ENCODE measurements at places on chromosomes 6 and 20.

- no peak for DNase-seq
Measured at GRCh38 chr6:4640139-4640538, 136.1 kb upstream of the CDYL start.

DNA sequence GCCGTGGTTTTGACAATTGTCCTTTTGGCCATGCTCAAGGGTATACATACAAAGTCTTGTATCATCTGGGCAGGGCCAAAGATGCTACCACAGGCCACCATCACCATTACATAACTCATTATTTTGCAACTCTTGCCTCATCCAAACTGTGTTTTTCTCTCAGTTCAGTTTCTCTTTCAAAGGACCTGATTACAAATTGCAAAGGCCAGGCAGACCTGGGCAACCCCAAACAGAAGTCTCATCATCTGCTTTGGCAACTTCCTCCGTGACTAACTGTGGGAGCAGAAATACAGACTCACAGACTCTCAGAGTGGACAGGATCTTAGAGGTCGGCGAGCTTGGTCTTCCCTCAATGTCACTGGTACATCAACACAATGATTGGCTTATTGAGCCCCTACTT is 117.8 kb upstream of the NEDD9 start:
- no peak for DNase-seq

DNA sequence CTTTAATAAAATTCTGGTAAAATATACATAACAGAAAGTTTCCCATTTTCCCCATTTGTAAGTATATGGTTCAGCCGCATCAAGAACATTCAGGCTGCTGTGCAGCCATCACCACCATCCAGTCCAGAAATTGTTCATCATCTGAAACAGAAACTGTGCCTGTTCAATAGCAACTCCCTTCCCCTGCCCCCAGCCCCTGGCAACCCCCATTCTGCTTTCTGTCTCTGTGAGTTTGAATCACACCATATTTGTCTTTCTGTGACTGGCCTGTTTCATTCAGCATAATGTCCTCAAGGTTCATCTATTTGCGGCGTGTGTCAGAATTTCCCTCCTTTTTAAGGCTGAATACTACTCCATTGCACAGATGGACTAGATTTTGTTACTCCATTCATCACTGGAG is 19.1 kb downstream of the VSTM2L start:
- DNase-seq, result no peak

DNA sequence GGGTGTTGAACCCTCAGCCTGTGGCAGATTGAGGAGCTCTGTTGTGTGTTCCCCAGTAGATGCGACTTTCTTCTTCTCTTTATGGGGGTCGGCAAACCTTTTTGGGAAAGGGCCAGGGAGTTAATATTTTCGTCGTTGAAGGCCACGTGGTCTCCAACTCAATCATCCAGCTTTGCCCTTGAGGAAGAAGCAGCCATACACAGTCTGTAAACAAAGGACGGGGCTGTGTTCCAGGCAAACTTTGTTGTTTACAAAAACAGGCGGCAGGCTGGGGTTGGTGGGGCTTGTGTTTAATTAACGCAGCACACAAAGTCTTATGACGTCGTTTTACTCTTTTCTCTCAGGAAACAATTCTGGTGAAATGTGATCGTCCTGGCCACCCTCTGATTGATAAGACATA is 20.2 kb downstream of the KIF25 start:
- no peak for DNase-seq

- no peak for DNase-seq
Measured at GRCh38 chr6:11766043-11766442, 12.6 kb downstream of the ADTRP start.

All from hypothalamus (tissue), 51 donors.